ENCODE measurements at places on chromosomes 7 and 10.
A peak's percentile ranks its signal among the peaks of the same experiment; 100 is the strongest.

- DNase-seq = no peak
Observed at GRCh38 chr10:78516756-78517155, 483.1 kb downstream of the RPS24 start.

GRCh38 chr10:34768261-34768971 is 46.7 kb downstream of the PARD3 start:
- DNase-seq = no peak

DNA sequence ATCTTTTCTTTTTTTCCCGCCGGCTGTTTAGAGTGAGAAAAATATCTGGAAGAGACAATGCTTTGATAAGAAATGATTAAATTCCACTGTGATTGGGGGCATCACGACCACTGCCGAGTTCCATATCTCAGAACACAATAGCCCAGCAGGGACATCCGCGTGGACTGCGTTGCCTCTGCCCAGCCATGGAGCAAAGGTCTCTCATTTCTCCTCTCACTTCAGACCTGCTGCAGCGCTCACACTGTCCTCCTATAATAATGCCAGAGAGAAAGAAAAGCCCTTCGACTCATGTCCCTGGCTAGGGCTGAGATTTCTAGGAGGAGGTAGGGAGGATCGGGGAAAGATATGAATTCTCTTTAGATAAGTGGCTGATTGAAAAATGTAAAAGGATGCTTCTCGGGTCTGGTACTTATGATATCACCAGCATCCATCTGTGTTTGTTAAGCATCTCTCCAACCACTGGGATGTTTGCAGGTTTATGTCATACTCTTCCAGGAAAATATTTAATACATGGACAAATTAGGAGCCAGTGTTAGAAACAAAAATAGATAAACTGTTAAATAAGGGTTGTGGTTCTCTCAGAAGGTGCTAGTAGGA is 472.9 kb upstream of the AKR1E2 start:
- no peak for DNase-seq

DNA sequence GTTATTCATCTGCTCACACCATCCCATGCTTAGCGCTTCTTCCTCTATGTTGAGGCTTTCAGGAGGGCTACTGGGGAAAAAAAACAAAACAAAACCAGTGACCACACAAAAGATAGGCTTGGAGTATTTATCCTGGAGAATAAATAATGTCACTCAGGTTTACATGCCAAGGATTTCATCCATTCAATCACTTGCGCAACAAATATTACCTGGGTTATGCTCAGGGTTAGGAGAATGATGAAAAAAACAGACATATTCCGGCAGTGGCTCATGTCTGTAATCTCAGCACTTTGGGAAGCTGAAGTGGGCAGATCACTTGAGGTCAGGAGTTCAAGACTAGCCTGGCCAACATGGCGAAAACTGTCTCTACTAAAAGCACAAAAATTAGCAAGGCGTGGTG is 3.3 kb upstream of the ELOVL3 start:
- DNase-seq = no peak

DNA sequence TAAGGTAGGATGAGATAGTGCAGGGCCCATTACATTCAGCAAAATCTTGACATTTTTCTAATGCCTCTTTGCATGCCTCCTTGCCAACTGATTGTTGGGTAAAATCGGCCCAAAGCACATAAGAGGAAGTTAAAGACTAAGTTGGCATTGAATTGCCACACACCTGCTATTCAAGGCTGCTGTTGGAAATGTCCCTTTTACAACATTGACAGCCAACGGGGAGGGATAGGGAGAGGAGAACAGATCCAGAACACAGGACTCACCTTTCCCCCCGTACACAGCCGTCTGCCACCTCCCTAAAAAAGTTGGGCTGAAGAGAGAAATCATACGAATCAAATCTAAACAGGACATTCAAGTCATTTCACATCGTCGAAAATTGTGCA is 695 bp downstream of the FAM237B start:
- no peak for DNase-seq

GRCh38 chr7:25424113-25424512 is 195.8 kb upstream of the NPVF start:
- DNase-seq = no peak

DNA sequence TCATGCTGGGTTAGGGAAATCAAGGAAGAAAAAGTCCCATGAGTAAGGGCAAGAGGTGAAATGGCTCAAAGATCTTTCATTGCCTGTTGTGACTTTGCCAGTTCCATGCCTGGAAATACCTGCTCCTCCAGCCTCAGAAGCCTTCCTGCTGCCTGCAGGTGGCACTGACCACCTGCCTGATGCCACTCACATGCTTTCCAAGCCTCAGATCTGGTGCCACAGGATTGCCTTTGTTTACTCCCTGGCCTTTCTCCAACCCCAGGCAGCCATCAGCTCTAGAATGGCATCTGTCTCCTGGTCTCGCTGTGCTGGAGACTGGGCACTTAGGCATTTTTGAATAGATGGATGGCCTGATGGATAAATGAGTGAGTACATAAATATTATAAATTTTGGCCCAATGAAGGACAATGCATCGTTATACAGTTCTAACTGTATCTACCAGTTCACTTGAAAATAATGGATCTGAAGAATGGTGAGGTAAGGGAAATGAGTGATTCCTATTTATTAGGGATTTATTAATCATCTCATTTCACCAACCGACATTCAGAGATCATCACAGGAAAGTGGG is 657.2 kb downstream of the INHBA start:
- DNase-seq = no peak

- no peak for DNase-seq
Observed at GRCh38 chr7:118111347-118111746, 72.6 kb upstream of the LSM8 start.

DNA sequence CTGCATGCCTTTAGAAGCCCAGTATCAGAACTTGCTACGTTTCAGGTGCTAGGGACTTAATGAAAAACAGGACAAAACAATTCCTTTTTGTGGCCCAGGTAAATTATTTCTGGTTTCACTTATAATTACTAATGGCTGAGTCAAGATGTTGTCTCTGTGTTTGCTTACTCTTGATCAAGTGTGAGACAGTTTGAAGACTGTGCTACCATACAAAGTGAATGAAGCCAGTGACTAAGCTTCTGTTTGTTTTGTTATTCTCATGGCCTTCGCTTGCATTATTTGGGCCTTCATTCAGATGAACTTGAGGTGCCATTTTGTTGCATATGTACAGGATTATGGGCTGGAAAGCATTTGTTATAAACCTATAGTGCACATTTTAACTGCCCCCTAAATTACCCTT is 17.9 kb downstream of the SMNDC1 start:
- no peak for DNase-seq

GRCh38 chr7:66033471-66034385 is 41.9 kb upstream of the ASL start:
- DNase-seq = no peak

DNA sequence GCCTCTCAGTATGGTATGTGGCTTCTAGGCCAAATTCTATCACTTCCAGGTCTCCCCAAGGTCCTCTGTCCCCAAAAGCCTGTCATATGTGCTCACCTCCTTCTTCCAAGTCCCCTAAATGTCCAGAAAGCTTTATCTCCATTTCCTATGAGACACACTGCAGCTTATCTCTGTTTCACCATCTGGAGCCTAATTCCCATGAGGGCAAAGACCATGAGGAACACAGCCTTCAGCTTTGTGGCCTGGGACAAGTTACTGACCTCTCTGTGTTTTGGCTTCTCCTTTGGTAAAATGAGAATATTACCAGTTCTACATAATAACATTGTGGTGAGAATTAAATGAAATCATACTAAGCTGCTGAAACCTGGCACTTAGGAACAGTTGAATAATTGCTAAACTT is 19.2 kb downstream of the ST8SIA6 start:
- no peak for DNase-seq

GRCh38 chr10:58672845-58673244 is 160.2 kb downstream of the BICC1 start:
- no peak for DNase-seq

GRCh38 chr7:131105799-131106680 is 221.6 kb upstream of the MKLN1 start:
- DNase-seq = peak; percentile 71

DNA sequence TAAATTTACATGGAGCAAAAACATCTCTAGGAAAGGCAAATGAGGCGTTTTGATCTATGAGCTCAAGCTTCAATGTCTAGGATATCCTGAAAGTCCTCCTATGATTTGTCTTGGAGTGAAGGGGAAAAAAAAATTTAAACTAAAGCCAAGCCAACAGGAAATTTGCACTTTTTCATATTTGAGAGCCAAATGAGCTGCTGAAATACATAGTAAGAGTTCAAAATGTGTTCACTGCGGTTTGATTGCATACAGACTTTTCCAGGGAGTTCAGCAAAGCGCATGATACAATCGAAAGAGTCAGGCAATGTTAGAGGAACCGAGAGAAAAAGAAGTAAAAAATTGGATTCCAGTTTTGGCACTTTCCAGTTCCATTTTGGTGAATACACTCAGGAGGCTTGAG is 633.4 kb upstream of the MGMT start:
- DNase-seq = no peak

- DNase-seq = no peak
Observed at GRCh38 chr10:70350501-70350900, 31.9 kb downstream of the LRRC20 start.

- DNase-seq = no peak
Observed at GRCh38 chr7:14236834-14237233, 247.4 kb upstream of the ETV1 start.

DNA sequence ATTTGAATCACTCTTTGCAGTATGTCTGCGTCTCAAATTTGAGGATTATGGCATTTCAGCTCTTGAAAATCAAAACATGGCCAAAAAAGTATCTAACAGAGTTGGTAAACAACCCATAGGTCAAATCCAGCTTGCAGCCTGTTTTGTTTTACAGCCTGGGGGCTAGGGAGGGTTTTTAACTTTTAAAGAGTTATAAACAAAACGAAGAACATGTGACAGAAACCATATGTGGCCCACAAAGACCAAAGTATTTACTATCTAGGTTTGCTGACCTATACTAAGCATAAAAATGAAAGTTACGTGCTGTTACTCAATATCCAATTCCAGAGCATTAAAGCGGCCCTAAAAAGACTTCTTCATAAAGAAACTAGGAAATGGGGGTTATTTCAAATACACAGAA is 55.5 kb upstream of the STARD3NL start:
- no peak for DNase-seq

DNA sequence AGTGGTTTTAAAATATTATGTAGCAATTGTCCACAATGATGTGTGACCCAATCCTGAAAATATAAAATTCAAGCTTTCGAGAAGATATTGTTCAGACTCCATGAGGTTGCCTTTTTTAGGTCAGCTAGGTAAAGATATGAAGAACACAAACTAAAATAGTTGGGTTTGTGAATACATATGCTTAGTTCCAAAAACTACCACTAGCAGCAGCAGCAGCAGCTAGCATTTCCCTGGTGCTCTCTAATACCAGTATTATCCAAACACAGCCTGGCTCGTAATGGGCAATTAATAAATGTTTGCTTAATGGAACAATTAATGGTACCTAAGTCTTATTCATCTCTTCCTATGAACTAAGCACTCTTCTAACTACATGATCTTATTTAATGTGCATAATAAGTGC is 362.5 kb downstream of the MALRD1 start:
- no peak for DNase-seq

DNA sequence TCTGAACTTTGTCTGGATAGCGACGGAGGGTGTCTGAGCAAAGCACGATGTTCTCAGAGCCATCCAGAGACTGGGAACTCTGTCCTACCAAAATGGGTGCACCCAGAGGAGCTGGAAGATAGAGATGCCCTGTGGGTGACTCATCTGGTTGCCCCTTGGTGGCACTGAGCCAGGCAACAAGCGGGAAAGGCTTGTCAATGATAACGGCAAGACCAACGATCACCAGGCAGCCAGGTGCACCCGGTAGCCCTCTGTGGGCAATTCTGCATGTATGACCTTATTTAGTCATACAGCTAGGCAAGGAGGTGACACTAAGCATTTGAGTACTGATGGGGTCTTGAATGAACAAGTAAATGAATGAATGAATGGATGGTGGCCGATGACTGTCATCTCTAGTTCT is 2.8 kb upstream of the ELN start:
- DNase-seq = no peak

- DNase-seq = no peak
Observed at GRCh38 chr7:1742555-1743303, 72.7 kb downstream of the ELFN1 start.

GRCh38 chr10:82814635-82815034 is 939.6 kb downstream of the NRG3 start:
- no peak for DNase-seq

- DNase-seq = no peak
Observed at GRCh38 chr10:65234261-65234660, 1691.6 kb upstream of the LRRTM3 start.

DNA sequence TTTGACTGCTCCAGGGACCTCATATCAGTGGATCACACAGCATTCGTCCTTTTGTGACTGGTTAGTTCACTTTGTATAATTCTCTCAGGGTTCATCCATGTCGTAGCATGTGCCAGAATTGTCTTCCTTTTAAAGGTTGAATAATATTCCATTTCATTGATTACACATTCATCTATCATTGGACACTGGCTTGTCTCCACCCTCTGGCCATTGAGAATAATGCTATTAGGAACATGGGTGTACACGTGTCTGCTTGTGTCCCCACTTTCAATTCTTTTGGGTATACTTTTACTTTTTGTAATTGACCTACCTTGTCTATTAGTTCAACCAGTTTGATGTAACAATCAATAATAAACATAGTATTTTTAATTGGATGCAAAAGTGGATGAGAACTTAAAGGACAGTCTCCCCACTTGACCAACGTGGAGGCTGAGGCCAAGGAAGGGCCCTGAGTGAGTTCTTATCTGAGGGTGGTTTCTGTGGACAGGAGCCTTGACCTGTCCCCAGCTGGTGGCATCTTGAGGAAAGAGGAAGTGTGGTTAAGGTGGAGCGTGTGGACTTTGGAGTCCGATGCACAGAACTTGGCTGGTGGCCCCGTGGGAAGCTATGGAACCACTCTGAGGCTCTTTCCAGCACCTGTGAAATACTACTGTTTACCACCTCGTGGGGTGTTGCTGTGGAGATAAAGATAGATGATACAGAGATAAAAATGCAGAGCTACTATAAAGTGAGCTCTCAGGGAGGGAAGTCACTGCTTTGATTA is 16.6 kb downstream of the WDFY4 start:
- no peak for DNase-seq

DNA sequence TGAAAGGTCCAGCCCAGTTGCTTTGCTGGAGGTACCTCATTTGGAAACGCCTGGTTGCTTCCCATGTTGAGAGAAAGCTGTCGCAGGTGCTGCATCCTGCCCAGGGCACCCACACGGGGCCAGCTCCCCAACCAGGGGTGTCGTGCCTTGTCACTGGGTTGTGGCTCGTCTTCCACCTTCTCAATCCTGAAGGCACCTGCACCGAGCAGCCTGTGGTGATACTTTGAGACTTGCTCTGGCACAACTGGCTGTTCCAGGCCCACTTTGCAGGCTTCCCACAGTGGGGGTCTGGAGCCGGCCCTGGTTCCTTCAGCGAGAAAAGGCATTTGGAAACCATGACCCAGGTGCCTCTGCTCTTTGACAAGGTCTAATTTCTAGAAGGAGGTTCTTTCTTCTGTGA is 197.3 kb upstream of the PPP2R2D start:
- no peak for DNase-seq

GRCh38 chr10:126060261-126060931 is 164.0 kb downstream of the FANK1 start:
- DNase-seq = peak; percentile 36

GRCh38 chr10:61125560-61126170 is 181.7 kb upstream of the RHOBTB1 start:
- no peak for DNase-seq

GRCh38 chr7:107690611-107691010 is 30.0 kb downstream of the SLC26A4 start:
- DNase-seq = no peak

GRCh38 chr7:55774327-55775050 is 88.1 kb downstream of the SEPTIN14 start:
- no peak for DNase-seq

All from nephron progenitor cell (in vitro differentiated cells).